HS-5 (cell line): ENCODE measurements at places on chromosomes 1 and 21.
A peak's percentile ranks its signal among the peaks of the same experiment; 100 is the strongest.

GRCh38 chr1:211613108-211613947, 34.4 kb upstream of the SLC30A1 start:
- peak; percentile 63 for DNase-seq

DNA sequence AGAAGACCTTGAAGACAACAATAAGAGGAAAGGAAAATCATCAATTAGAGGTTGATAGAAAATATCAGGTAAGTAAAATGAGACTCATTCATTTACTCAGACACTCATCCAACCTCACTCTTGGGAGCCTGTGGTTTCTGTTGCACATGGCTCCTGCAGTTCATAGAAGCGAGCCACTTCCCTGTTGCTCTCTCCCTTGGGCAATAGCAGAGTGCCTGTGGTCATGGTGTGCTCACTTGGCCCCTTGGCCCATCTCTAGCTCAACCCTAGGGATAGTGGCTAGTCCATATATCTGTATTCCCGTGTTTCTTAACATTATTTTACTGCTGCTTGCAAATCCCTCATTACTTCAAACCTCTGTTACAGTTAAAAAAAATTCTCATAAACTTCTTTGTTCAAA, 368.6 kb downstream of the PTPRC start:
- no peak for DNase-seq

- DNase-seq, result no peak
These were observed 15.3 kb downstream of the MAN1C1 start for GRCh38 chr1:25631750-25632485.

DNA sequence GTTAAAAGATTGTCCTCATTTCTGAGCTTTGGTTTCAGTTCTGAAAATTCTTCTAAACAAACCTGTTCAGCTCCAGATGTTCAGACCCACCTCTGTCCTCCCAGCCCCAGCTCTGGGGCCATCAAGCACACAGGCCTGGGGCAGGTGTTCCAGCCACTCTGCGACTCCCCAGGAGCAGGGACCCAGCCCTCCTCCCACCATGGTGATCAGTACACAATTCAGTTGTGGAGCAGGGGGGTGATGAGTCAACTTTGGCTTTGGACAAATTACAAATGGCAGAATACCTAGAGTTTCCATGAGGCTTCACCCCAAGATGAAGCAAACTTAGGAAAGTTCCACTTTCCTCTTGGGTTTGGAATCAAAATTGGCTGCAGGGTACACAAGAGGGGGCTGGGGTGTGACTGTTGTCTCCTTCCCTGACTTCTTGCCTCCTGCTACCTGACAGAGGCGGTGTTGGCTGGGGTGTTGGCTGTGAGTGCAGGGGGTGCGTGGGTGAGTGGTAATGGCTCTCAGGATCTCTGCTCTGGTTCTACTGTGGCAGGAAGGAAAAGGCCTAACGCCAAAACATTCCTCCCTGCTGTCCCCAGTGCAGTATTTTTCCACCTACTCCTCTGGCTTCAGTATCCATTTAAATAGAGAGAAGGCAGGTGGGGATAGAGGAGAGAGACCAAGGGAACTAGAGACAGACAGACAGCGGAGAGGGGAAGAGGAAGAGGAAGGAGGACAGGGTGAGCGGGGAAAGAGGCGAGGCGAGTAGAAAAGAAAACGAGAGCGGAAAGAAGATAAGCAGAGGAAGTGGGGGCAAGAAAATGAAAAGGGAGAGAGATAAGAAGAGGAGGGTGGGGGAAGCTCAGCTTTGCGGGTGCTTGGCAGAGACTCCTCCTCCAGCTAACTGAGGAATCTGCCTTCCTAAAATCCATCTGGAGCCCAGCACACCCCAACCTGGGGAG, 20.6 kb upstream of the LRRN2 start:
- no peak for DNase-seq

- DNase-seq, result no peak
These were observed 3.5 kb downstream of the HAPLN2 start for GRCh38 chr1:156622581-156623297.

GRCh38 chr1:206471415-206471801, 1.1 kb downstream of the IKBKE start:
- no peak for DNase-seq

DNA sequence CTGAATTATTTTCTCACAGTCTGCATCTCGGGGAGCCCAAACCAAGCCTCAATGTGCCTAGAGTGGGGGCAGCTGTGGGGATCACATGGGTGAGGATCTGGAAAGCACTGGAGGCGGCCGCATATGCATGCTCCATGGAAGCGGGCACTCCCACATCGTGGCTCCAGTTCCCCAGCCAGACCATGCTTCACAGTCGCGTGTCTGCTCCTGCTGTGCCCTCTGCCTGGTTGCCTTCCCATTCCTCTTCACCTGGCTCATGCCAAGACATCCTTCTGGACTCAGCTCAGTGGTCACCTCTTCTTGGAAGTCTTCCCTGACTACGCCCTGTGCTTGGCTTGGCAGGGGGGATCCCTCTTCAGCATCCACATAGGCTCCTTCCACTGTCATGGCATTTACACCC, 32.8 kb downstream of the IGSF21 start:
- no peak for DNase-seq

GRCh38 chr21:27633631-27634030, 666.7 kb upstream of the ADAMTS5 start:
- no peak for DNase-seq

DNA sequence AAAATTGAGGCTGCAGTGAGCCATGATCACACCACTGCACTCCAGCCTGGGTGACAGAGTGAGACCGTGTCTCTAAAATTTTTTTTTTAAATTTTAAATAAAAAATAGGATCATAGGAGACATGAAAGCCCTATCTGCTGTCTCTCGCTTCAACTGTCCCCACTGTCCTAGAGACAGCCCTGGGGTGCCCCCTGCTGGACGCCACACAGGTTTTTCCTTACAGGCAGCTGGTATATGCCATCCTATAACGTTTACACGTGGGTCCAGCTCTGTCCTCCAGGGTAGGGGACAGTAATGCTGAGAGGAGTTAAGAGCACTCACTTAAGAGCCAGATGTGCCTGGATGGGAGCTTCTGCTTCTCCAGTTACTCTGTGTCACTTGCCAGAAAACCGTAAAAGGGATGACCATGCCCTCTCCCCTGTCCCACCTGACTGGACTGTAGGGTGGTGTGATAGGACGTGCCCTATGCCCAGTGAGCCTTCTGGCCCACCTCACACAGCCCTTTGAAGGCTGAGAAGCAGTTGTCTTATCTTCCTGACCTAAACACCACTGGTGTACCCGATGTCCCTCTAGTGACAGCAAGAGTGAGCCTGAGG, 8.5 kb downstream of the FBXO2 start:
- DNase-seq, result peak; percentile 19

DNA sequence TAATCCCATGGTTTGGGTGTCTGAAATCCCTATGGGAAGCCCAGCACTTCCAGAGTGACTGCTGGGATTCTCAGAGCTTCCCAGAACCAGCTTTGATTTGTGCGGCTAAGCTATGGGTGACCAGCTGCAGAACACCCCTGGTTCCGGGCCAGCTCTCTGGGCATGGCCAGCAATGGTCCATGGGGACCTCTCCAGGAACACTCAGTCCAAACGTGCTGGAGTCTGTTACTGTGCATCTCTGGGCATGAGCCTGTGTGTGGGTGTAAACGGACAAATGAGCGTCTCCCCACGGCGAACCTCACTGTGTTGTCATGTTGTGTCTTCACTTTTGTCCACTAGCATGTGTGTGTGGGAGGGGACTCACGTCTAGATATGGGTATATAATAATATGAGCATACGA, 54.4 kb downstream of the MAB21L3 start:
- no peak for DNase-seq

- DNase-seq, result no peak
These were observed 67.3 kb downstream of the PLPPR4 start for GRCh38 chr1:99331636-99332035.

- DNase-seq, result no peak
These were observed 535.4 kb downstream of the SMYD3 start for GRCh38 chr1:245971711-245972085.

DNA sequence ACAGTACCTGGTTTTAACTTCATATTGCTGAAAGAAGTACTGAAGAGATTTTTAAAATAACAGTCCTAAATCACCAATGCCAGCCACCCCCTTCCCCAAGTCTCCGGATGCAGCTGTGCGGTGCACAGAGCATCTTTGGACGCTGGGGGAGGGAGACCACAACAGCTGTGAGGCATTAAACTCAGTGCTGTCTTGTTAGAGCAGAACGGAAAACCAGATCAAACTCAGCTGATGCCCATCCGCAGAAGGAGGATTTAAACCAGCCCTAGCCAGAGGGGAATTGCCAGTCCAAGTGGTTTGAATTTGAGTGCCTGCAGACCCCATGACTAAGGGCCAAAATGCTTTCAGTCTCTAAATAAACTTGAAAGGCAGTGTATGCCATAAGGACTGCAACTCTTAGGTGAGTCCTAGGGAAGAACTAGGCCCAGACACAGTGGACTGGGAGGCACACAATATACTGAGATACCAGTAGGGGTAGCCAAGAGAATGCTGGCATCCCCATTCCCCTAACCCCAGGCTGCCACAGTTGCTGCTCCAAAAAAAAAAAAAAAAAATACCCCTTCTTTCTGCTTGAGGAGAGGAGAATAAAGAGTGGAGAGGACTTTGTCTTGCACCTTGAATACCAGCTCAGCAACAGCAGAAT, 576.2 kb downstream of the NEGR1 start:
- DNase-seq, result no peak

- DNase-seq, result no peak
These were observed 11.8 kb downstream of the NPHP4 start for GRCh38 chr1:5980314-5981008.

DNA sequence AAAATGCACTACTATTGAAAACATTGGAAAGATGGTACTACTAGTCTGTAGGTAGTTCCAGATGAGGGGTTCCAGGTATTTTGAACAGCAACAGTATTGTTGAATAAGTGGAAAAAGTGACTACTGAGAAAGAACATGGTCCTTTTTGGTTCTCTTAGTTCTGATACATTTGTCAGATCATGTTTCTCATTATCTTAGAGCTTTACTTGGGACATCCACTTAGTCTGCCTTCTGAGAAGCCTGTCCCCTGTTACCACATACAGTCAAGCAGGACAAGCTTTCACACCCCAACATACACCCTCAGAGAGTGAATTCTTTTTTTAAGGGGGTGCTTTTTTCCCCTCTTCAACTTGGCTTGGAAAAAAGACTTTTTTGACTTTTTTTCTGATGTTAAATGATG, 41.0 kb upstream of the MACF1 start:
- DNase-seq, result no peak

DNA sequence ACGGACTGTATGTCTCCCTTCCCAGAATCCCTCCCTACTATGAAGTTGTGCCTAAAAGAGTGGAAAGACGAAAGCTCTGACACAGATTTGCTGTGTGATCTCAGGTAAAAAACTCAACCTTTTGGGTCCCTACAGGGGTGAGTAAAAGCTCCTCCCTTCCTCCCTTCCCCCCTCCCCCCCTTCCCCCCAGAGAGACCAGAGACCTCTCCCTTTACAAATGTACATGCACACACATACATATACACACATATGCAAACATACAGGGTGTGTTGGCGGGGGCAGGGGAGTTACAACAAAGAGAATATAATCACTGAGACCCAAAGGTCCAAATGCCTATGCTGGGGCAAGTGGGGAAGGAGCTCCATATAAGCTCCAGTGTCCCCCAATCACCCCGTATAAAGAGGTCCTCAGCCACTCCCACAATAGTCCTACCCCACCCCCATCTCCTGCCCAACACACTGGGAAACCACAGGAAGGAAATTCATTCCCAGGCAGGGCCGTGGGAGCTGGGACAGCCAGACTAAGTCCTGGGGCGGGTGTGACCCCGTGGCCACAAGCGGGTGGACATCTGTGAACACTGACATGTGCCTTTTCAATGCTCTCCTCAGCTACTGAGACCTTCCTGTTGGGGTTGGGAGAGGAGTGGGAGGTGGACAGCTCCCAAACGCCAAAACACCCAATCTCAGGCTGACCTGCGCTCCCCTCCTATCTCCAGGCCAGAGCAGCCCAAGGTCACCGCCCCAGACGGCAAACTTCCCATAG, 2.0 kb downstream of the MEF2D start:
- DNase-seq, result no peak

- no peak for DNase-seq
These were observed 17.2 kb upstream of the NPHP4 start for GRCh38 chr1:6009120-6010040.

DNA sequence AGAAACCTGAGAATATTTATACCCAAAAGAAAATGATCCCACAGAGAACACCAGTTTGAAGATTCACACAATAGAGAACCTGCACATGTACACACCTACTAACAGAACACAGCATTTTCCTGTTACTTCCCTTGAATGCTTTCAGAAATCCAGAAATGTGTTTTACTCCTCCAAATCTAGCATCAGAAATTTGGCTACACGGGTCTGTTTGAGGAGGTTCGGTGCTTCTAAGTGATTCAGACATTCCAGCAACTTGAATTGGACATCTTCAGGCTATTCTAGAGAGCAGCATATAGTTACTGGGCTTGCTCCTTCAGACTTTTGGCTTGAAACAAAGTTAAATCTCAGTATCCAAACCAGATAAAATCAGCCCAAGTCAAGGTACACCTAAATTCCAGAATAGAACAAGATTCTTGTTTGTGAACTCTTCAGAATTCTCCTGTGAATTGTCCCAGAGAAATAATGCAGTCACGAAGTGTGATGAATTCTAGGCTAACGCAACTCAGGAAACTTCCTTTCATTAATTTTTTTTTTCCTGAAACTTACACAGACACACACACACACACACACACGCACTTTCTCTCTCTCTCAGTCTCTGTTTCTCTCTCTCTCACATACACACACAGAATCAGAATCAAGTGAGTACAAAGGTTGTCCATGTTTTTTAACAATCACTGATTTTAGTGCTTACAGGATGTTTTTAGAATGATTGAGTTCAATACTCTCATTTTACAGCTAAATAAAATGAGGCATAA, 278.4 kb upstream of the SNX7 start:
- no peak for DNase-seq

- DNase-seq, result no peak
These were observed 192.0 kb upstream of the JUN start for GRCh38 chr1:58975888-58976287.

DNA sequence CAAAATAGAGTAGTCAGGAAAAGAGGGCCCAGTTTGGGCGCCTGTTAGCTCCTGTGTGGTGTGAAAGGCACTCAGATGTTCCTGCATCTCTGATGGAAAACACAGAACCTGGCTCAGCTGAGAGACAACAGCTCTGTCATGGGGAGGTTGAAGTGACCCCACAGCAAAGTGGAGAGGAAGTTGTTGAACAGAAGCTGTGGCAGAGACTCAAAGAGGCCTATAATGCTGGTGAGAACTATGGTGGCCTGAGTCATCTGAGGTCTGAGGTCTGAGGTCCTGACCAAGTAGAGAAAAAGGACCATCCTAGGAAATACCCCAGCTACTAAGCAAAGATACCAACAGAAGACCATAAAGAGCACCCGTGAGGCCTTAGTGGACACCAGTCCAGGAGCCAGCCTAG, 45.6 kb upstream of the JAK1 start:
- DNase-seq, result no peak

GRCh38 chr1:244137276-244137675, 86.2 kb downstream of the ZBTB18 start:
- DNase-seq, result no peak
